ENCODE measurements at places on chromosomes 3 and 15.

GRCh38 chr3:101084404-101084803 lies 91.2 kb upstream of the ABI3BP start:
- DNase-seq, result no peak

DNA sequence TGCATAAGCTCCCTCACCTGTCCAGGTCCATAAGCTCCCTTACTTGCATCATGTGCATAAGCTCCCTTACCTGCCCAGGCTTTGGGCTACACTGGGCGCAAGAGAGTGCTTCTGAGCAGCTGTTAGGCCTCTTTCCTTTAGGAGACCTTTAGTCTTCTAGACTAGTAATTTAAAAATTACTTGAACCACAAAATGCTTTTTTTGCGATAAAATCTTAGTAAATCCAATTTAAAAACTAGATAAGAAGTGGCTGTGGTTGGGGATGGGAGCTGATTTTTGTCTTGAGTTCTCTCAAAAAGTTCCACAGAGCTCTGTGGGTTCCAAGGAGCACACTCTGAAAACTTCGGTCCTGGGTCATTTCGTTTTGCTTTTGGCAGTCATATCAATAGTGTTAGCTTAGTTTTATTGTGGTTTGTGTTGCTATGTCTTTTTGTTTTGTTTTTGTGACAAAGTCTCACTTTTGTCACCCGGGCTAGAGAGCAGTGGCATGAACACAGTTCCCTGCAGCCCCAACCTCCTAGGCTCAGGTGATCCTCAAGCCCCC lies 6.7 kb downstream of the CEMIP start:
- DNase-seq, result no peak

GRCh38 chr3:110106805-110107204 lies 769.5 kb upstream of the DPPA4 start:
- DNase-seq, result no peak

DNA sequence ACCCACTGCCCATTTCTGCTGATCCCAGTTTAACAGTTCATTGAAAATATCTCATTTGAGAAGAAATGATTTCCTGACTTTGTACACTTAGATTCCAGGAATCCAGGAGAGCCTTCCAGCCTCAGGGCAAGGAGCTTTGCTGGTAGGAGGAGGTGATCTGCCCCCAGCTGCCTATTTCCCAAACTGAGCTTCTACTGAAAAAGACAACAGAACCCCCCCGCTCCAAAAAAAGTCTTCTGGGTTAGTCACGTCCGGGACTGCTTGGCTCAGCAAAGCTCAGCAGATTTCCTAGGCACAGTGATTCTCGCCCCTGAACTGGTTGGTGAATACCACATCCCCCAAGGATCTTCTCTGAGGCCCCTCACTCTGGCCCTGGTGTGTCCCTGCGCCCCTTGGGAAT lies 13.1 kb downstream of the SLC6A6 start:
- no peak for DNase-seq

All from globus pallidus (tissue), 1 donor.